ENCODE measurements at places on chromosomes 16 and 17.

DNA sequence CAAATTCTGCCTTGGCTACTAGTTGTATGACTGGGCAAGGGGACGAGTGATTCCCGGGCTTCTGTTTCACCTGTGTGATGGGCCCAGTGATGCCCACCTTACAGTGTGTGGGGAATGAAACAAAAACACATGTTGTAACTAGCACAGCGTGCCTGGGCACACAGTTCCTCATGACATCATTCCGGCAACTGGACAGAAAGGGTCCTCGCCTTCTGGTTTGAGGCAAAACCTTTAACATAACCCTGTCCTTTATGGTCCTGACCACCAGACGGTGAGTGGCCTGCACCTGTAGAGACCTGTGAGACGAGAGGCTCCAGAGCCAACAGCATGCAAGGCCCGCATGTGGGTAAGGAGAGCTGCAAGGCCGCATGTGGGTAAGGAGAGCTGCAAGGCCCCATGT lies 7.7 kb upstream of the SLC38A8 start:
- no peak for DNase-seq

- no peak for DNase-seq
Observed at GRCh38 chr16:84177741-84178073, 9.2 kb downstream of the TAF1C start.

DNA sequence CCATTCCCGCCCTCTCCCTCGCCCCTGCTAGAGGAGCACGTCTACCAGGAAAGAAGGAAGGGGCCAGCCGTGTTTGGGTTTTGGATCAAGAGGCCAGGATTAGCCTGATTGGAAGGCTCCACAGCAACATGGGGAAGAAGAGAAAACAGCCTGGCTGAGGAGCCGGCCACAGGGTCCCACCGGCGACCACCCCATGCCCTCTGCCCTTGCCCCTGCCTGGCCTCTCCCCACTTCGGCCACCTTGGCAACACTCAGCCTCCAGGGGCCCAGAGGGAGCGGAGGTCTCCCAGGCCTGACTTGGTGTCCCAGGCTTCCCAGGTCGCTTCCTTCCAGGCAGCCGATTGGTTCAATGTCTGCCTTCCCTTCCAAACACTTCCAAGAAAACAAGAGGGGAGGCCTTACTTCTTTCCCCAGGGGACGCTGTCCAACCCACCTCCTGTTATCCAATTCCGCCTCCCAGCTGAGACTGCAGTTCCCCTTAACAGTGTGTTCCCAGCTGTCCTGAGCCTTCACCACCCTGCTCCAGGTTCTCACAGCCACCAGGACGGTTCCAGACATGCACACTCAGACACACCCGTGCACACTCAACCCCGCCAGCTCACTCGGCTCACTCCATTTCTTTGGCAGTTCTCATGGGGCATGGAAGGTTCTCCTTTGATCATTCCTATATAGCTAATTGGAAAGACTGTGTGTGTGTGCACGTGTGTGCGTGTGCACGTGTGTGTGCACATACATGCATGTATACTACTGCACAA lies 65.4 kb downstream of the RBFOX3 start:
- DNase-seq: no peak

DNA sequence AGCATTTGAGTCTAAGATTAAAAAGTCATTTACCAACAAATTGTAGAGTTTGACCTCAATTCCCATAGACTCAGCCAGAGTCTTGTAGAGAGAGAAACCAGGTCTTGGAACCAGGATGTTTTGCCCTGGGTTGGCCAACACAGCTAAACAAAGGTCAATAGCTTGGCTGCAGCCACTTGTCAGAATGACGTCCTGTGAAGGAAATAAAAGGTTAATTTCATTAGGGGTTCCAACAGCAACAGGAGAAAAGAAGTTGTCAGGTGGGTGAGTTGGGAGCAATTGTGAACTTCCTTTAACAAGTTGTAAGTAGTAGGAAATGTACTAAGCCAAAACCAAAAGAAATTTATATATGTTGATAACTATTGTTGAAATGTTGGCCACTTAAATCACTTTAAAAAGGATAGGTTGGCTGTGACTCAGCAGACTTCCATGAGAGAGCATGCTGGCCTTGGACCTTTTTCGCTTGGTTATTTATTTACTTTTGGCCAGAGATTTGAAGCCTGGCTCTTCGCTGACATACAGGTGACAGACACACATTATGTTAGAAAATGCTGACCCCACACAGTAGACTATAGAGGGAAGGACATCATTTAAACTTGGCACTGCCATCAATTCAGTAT lies 4.3 kb downstream of the TAT start:
- DNase-seq: no peak

GRCh38 chr17:66625311-66625767 lies 209.6 kb upstream of the CACNG5 start:
- no peak for DNase-seq

DNA sequence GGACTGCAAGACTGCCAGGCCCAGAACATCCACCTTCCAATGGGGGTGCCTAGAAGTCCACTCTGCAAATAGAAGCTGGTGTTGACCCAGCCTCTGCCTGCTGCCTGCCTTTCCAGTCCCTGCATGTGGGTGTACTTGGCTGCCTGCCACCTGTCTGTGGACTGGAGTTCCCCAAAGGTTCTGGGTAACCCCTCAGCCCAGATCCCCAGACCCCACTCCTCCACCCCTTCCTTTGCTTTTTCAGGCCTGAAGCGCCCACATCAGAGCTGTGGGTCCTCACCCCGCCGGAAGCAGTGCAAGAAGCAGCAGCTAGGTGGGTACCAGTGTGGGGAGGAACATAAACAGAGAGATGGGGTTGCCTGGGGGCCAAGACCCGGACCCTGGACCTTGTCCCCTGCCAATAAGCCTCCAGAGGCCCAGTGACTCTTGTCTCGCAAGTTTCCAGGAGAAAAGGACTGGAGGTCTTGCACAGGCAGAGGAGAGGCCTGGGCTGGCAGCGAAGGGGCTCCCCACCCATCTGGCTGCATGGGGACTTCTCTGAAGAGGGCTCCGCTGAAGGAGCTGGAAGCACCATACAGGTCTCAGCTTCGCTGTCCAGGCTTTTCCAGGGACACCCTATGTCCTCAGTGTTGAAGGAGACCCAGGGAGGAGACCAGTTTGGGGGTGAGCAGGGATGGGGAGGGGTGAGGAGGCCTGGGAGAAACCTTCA lies 34.3 kb downstream of the NLRC5 start:
- DNase-seq: no peak

GRCh38 chr17:539066-539465 lies 175.6 kb downstream of the VPS53 start:
- no peak for DNase-seq

GRCh38 chr17:8137645-8138373 lies 13.9 kb upstream of the HES7 start:
- no peak for DNase-seq

DNA sequence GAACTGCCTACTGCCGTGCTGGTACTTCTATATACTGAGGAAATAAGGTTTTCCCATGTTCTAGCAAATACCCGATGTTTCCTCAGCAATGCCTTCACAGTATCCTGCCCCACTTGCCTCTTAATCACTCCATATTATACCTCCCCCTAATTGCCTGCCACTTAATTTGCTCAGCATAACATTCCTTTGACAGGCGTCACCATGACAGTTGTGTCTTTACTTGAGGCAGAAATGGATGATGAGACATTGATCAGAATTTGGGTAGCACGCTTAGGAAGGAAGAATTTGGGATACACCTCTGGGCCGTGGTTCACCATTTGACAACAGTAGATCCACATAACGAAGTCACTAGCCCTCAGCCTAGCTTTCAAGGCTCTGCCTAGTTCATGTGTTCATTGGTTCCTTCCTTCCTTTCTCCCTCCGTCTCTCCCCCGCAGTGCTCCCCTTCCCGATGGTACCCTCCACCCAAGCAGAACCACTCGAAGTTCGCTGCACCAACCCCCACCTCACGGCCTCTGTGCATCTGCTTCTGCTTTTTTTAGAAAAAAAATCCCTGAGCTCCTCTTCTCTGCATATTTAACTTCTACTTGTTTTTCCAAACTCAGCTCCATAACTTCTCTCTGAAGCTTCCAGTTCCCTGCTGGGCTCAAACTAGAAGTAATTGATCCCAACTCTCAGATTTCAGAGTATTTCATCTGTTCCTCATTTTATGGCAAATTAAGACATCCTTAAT lies 19.4 kb downstream of the IQCK start:
- no peak for DNase-seq

DNA sequence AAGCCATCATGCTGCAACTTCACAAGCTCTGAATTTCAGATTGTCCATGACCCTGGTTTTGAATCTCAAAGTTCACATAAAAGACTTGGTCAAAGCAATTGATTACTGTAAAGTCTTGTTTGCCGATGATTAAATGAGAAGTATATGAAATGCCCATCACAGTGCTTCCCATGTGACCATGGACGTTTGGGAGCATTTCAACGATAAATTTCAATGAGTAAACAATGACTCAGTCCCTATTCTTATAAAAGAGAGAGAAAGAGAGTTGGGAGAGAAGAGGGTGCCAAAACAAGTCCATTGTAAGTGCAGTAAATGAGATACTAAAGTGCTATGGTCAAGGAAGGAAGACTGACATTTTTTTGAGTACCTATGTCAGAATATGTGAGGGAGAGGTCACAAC lies 276.9 kb downstream of the SOX9 start:
- no peak for DNase-seq

GRCh38 chr17:43608313-43608712 lies 53.4 kb downstream of the MEOX1 start:
- DNase-seq: no peak

DNA sequence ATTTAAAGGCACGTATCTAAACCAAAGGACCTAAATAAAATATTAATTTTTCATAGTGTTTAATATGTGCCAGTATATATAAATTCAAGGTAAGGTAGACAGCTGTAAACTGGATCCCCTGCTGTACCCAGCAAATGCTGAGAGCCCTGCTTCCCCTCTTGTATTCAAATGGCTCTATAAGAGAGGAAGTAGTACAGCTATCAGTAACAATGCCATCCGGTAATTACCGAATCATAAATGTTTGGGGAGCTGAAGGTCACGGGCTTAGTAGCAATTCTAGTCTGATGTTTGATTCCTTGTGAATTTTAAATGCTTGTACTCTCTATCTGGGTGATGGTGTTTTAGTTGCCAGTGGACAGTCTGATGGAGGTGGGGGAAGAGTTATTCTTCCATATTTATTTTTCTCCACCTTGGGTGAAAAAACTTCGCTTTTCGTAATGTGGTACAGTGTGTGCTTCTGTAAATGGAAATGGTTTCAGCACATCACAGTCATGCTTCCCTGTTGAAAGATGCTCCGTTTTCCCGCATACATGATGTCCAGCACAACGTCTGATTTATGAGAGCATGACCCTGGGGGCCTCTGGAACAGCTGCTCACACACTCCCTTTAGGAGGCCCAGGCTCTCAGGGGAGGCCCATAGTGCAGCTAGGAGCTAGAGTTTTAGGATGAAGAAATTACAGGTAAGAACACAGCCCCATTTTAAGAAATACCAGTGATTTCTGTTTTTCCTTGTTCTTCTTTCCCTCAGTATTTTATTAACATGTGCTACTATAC lies 423.9 kb downstream of the WWOX start:
- DNase-seq: no peak

DNA sequence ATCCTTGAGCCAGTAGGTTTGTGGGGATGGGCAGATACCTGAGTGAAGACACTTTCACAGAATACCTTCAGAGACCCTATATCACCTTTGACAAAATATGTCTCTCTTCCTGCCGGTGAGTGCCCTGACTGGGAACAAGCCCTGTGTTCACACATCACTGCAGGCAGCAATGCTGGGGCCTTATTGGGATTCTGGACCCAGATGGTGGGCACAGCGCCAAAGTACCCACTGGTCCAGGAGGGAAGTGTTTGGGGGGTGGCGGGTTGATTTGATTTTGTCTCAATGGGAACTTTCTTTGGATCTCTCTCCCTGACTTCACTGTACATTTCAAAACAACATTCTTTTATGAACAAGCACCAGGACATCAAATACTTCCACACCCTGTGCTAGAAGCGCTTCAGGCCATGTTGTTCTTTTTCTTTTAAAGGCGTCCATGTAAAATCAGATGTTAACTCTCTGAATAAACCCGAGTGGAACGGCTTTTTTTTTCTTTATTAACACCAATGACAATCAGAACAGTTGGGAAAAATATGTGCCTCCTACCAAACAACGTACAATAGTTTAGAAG lies 62.4 kb upstream of the AKTIP start:
- DNase-seq: no peak

DNA sequence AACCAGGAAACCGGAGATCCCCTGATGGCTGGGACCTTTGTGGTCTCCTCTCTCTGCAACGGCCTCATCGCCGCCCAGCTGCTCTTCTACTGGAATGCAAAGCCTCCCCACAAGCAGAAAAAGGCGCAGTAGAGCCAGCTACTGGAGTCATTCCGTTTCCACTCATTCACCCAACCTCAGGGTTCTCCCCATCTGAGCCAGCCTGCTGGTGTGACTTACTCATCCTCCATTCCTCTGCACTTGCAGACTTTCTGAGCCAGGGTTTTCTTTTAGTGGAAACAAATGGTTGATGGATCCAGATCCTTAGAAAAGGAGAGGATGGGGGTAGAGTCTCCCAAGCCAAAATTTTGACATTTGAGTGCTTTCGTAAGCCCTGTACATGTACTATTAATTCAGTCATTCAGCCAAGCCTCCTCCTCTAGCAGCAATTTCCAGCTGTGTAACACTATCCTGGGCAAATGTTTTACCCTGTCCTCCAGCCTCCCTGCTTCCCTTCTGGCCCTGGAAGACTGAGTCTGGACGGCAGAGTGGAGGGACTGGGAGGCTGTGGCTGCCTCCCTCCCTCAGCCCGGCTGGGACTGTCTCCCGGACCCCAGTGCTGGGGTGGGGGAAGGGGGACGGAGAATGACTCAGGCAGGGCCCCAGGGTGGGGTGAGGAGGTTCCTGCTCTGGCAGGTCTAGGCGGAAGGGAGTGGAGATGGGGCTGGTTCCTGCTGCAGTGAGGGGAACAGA lies 2.3 kb downstream of the SOX15 start:
- no peak for DNase-seq

GRCh38 chr17:83147280-83147679 lies 67.9 kb downstream of the METRNL start:
- DNase-seq: no peak

- DNase-seq: no peak
Observed at GRCh38 chr16:87411375-87412271, 19.5 kb downstream of the MAP1LC3B start.

- no peak for DNase-seq
Observed at GRCh38 chr17:28524476-28525424, 18.6 kb downstream of the FOXN1 start.

DNA sequence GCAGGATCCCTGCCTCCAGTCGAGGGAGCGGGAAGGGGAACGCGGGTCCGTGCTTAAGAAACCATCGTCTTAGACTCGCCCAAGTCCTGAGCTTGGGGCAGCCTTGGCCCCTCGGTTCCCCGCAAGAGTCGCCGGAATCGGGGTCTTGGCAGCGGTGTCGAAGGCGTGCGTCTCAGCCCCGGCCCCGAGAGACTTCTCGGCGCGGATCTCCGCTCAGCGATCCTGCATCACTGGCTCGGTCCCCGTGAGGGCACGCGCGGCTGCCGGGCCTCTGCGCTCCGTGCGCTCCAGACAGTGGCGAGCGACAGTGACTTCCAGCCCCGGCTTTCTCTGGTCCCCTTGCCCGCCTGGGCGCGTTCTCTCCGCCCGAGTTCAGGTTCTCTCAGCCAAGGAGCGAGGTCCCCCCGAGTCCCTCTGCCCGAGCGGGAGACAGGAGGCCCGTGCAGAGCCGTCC lies 380 bp downstream of the HS3ST3A1 start:
- no peak for DNase-seq

GRCh38 chr17:62860962-62861873 lies 53.1 kb upstream of the MARCHF10 start:
- no peak for DNase-seq
